ENCODE measurements at places on chromosomes 11 and 22. TPM values are rescaled to one million over a fixed set of nuclear protein-coding genes. Genes with fewer than 3 reads are reported as not detected.

The PNPLA3 gene
- total RNA-seq: 6.9 TPM

The RASSF10 gene
- not detected for total RNA-seq

The PLAAT2 gene
- total RNA-seq: not detected

The TRIM6 gene
- 5.4 TPM for total RNA-seq

- H3K36me3 ChIP-seq: no peaks in the 10 kb centered on the region
- H3K4me3 ChIP-seq: no peak overlapping the region
- H3K27me3 ChIP-seq: no peaks in the 10 kb centered on the region
- H3K4me1 ChIP-seq: no peaks in the 10 kb centered on the region
- H3K27ac ChIP-seq: no peak overlapping the region
- DNase-seq: no peak
These were observed 309.5 kb downstream of the C11orf87 start for GRCh38 chr11:109731451-109731850.

DNA sequence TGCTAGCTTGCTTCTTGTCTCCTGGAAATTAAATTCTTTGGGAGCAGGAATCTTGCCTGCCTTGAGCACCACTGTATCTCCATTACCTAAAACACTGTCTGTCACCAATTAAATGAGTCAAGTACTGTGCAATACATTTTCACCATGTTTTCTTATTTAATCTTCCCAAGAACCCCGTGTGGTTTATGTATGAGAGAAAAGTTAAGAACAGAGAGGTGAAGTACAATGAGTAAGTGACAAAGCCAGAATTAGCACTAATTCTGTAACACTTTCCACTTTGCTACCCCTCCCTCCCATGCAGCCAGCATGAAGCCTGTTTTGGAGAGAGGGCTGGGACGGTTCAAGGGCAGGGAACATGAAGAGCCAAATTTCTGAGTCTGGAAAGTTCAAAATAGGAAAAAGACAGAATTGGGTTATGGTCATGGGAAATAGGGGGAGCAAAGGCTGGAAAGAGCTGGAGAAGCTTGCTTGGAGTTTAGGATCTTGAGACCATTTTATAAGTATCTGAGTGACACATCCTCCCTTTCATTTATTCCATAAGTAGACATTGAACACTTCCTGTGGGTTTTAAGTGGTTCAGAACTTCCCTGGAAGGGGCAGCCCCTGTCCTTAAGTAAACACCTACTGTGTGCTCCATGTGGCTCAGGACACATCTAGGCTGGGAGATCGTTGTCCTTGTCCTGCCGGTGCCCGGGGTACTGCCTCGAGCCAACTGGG lies 60.5 kb upstream of the CHST1 start:
- no peak overlapping the region for H3K27ac ChIP-seq
- no peaks in the 10 kb centered on the region for H3K36me3 ChIP-seq
- H3K27me3 ChIP-seq: peaks cover 34% of the 10 kb centered on the region
- H3K4me1 ChIP-seq: no peaks in the 10 kb centered on the region
- no peak overlapping the region for H3K4me3 ChIP-seq

- DNase-seq: no peak
- H3K4me3 ChIP-seq: no peak overlapping the region
- no peaks in the 10 kb centered on the region for H3K36me3 ChIP-seq
- H3K27me3 ChIP-seq: peaks cover 41% of the 10 kb centered on the region
- H3K27ac ChIP-seq: no peak overlapping the region
These were observed 69.7 kb upstream of the TCF20 start for GRCh38 chr22:42340150-42340549.

- DNase-seq: no peak
- H3K4me1 ChIP-seq: no peaks in the 10 kb centered on the region
- no peak overlapping the region for H3K4me3 ChIP-seq
- H3K27me3 ChIP-seq: peaks cover 5% of the 10 kb centered on the region
- no peak overlapping the region for H3K27ac ChIP-seq
These were observed 1067.4 kb downstream of the OPCML start for GRCh38 chr11:132464939-132465338.
